HFFc6 (cell line): ENCODE measurements at places on chromosomes 5 and 9. TPM values are rescaled to one million over a fixed set of nuclear protein-coding genes. Genes with fewer than 3 reads are reported as not detected.

DNA sequence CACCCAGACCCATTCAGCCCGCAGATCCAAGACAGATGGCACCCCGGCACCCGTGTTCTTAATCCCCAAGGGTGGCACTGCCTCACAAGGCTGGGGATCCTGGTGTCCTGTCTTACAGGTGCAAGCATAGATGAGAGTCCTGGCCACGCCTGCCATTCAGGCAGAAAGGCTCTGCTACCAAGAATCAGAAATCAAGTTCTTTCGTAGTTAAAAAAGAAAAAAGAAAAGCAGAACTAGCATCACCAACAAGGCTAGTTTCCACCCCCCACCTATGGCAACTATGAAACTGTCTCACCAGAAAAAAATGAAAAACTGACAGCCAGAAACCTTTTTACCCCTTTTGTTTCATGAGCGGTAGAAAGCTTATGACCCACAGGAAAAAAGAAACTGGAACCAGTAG lies 170.4 kb downstream of the SYK start:
- H3K27me3 ChIP-seq = peaks cover 4% of the 10 kb centered on the region
- no peaks in the 10 kb centered on the region for H3K36me3 ChIP-seq
- H3K4me3 ChIP-seq = no peak overlapping the region

- no peak for DNase-seq
- H3K4me1 ChIP-seq = no peaks in the 10 kb centered on the region
- no peak overlapping the region for H3K4me3 ChIP-seq
- no peak overlapping the region for H3K27ac ChIP-seq
Measured at GRCh38 chr5:622359-622758, 10.2 kb downstream of the CEP72 start.

GRCh38 chr9:90789862-90790261 lies 11.8 kb upstream of the SYK start:
- H3K27ac ChIP-seq = no peak overlapping the region
- no peak for DNase-seq
- H3K36me3 ChIP-seq = no peaks in the 10 kb centered on the region
- H3K27me3 ChIP-seq = peaks cover 4% of the 10 kb centered on the region; the same call in 1 of the 2 replicates
- H3K4me3 ChIP-seq = no peak overlapping the region

DNA sequence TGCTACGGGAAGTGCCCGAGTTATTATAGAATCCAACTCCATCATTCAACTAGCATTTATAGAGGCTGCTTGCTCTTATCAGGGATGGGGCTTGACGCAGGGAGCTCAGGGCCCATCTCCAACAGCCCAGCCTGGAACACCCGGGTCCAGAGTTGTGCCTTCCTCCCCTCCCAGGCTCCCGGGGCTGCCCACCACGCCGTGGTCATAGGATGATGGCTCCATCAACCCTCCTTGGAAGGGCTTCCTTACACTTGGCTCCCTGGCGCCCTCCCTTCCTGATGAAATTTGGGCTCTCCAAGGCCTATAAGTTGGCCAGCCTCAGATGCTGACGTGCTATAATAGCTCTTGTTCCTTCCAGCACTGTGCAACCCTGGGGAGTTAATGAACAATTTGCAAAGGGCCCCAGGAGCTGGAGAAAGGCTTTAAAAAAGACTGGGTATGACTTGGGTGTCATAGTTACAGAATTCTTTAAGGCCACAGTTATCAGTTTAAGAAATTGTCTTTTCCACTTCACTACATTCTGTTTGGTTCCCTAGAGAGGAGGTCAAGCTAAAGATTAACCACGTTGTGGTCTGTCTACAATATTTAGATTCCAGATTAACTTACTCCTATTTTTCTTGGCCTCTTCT lies 42.5 kb upstream of the GADD45G start:
- no peaks in the 10 kb centered on the region for H3K4me1 ChIP-seq
- H3K27ac ChIP-seq = no peak overlapping the region

STK32A gene
- total RNA-seq = 0.21 to 1.0 TPM (median 0.70 TPM) in 3 replicates

DNA sequence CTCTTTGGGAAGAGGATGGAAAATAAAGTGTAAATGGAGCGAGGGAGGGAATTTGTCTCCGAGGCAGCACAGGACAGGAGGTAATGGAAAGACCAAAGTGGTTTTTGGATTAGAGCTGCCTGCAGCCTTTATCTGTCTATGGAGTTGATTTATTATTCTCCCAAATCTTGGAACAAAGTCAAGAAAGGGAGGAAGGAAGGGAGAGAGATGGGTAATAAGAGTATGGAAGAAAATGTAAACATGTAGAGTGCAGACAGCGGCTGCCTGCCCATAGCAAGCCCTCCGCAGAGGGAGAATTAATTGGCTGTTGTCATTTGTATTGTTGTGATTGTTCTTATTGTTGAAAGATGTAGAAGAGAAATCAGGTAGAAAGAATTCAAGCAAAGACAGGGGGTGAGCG lies 15.7 kb downstream of the KCNIP1 start:
- H3K4me1 ChIP-seq = no peaks in the 10 kb centered on the region
- H3K36me3 ChIP-seq = no peaks in the 10 kb centered on the region
- H3K27me3 ChIP-seq = peaks cover 2% of the 10 kb centered on the region; the same call in 1 of the 2 replicates
- H3K4me3 ChIP-seq = no peak overlapping the region
- H3K27ac ChIP-seq = no peak overlapping the region

DNA sequence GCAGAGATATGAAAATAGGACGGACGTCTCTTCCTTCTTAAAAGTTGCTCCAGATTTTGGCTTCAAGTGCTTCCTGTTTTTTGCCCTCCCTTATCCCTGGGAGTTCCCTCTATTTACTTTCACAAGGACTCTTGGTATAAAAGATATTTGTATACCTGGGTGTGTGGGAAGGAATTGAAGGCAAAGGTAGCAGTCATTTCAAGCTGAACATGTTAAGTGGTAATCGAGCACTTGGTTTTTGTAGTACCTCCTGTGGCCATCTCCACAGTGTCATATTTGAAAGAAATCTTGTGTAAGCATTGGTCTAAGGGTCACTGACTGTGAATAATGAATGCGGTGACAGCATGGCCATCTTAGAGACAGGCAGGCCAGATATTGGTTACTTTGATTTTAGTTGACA lies 593.6 kb downstream of the MTRR start:
- H3K27ac ChIP-seq = no peak overlapping the region
- H3K4me3 ChIP-seq = no peak overlapping the region
- no peak for DNase-seq
- H3K27me3 ChIP-seq = peaks cover 1% of the 10 kb centered on the region; the same call in 1 of the 2 replicates
- peaks cover 11% of the 10 kb centered on the region for H3K36me3 ChIP-seq
- peaks cover 17% of the 10 kb centered on the region for H3K4me1 ChIP-seq

- no peaks in the 10 kb centered on the region; the same call in 1 of the 2 replicates for H3K4me1 ChIP-seq
- H3K36me3 ChIP-seq = no peaks in the 10 kb centered on the region
- no peak overlapping the region for H3K4me3 ChIP-seq
- DNase-seq = no peak
- no peak overlapping the region for H3K27ac ChIP-seq
- no peaks in the 10 kb centered on the region; the same call in 1 of the 2 replicates for H3K27me3 ChIP-seq
Measured at GRCh38 chr5:156682971-156683370, 167.1 kb upstream of the PPP1R2B start.

DNA sequence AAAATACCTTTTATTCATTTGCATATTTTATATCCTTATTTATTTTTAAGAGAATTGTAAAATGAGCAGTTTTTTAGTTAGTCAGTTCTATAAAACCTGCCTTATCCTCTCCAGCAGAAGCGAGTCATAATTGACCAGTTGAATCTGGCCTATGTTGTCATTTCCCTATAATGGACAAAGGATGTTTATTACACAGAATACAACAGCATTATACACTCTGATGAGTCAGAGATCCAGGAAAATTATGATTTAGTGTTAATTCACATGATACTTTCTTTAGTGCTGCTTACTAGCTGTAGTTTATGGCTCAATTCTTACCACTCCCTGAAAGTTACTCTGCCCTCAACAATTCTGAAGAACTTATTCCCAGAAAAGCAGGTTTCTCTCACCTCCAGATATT lies 26.8 kb upstream of the LURAP1L start:
- no peak overlapping the region for H3K27ac ChIP-seq
- no peak overlapping the region for H3K4me3 ChIP-seq

ENTREP1 gene
- not detected in 3 replicates for total RNA-seq

SPATA6L gene
- total RNA-seq = 0.39 to 0.56 TPM in 2 of 3 replicates, not detected in the other

DNA sequence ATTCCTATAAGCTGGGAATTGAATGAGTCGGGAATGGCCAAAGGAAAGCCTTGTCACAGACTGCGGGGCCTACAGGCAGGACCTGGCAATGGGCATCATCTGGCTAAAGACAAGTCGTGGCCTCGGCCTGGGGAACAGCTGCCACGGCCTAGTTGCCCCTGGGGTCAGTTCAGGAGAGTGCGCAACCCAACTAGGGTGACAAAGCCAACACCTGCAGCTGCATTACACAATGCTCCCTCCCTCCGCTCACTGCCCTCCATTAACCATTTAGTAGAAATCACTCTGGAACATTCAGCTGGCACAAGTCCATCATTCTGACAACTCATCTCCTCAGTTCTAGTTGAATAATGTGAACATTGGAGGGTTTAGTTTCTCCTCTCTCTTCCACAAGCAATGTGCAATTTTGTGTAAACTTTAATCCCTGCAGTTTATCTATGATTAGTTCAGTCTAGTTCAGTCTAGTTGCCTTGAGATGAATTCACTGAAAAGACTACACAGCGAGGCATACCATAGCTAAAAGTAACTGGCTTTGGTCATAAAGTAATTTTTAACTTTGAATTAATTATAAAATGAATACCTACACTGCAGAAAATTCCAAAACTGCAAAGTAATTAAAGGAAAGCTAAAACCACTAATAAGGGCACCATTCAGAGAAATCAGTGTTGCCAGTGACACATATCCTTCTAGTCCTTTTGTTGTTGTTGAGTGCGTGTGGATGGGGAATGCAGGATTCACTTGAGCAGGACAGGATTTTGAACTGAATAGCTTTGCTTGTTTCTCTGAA lies 5.1 kb downstream of the GLDC start:
- H3K27me3 ChIP-seq = peaks cover 52% of the 10 kb centered on the region
- no peaks in the 10 kb centered on the region for H3K36me3 ChIP-seq
- no peak overlapping the region for H3K27ac ChIP-seq
- DNase-seq = no peak

CACFD1 gene
- 5.0 to 9.9 TPM (median 8.2 TPM) in 3 replicates for total RNA-seq

- peaks cover 15% of the 10 kb centered on the region for H3K36me3 ChIP-seq
- H3K4me3 ChIP-seq = no peak overlapping the region
- no peak for DNase-seq
- H3K27me3 ChIP-seq = no peaks in the 10 kb centered on the region; the same call in 1 of the 2 replicates
- no peak overlapping the region for H3K27ac ChIP-seq
Measured at GRCh38 chr9:92718086-92719001, 46.3 kb downstream of the BICD2 start.

DNA sequence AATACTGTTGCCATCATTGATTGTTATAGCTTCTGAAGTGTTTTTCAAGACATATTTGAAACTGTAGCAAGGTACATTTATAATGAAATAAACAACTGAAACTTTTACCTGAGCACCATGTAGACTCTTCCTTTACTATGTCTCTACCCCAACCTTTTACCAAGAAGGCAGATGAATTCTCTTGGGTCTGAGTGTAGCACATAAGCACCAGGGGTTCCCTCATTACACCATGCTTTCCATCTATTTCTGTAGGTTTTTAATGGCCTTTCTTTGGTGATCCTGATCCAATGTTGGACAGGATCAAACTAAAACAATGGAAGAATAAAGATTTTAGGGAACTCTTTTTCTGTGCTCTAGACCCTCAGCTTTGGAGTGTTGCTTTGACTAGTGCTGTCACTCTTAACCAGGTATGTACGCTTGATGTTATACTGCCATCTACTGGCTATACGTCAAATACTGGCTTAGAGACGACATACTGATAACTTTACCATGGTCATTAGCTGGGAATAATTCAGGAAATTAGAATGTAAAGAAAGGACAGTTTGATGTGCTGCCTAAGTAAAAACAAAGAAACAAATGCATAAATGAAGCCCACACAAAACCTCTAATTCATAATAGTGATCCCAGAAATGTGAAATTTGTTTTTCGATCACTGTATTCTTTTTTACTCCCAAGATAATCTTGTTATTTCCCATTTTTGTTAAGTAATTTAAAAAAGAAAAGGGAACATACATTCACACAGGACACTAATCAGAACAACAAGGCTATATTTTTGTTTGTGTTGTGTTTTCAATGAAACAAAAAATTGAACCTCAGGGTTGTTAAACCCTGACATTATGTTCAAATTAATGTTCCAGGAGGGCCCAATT lies 30.7 kb downstream of the IFNW1 start:
- H3K4me3 ChIP-seq = no peak overlapping the region
- no peak overlapping the region for H3K27ac ChIP-seq
- peak; percentile 48 for DNase-seq
- H3K4me1 ChIP-seq = no peaks in the 10 kb centered on the region
- H3K27me3 ChIP-seq = peaks cover 4% of the 10 kb centered on the region

DNA sequence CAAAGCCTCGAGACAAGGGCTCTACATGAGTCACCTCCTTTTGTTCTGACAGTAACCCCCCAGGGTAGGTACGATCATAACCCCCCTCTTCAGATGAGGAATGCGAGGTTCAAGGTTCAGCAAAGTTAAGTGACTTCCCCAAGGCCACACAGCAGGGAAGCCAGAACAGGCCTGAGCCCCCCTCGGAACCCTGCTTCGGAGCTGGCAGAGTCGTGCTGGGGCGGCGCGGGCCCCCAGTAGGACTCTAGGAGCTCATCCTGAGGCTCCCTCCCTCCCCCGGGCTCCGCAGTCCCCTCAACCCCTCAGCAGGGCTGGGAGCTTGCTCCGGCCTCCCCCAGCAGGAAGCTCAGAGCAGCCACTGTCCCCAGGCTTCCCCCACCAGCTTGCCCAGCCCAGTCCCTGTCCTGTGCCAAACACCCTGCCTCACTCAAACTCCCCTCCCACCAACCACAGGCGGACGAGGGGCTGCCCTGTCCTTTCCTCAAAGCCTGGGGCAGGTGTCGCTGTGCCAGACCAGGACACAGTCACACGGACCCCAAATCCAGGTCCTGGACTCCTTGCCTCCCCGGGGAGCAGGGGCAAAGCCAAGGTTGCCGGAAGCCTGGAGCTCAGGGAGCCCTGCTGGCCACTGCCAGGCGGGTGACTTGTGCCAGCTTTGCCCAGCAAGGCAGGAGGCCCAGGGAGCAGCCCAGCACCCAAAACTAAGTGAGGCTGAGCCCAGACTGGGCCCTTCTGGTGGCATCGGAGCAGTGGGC lies 5.1 kb downstream of the AGPAT2 start:
- H3K4me3 ChIP-seq = no peak overlapping the region
- no peak overlapping the region for H3K27ac ChIP-seq
- DNase-seq = no peak
- H3K36me3 ChIP-seq = no peaks in the 10 kb centered on the region

DNA sequence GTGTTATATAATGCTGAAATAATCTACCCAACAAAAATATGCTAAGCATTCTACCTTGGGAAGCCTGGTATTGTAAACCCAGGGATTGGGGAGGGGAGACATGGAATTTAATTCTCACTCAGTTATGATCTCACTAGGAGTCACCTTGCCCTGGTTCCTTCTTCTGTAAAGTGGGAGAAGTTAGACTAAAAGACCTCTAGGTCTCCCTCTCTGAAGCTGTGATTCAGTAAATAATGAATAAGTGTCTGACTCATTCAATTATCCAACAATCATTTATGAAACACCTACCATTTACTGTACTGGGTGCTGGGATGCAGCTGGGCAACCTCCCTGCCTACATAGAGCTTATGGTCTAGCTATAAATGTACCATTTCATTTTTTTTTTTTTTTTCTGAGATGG lies 20.2 kb upstream of the SPARC start:
- H3K36me3 ChIP-seq = no peaks in the 10 kb centered on the region
- no peak overlapping the region for H3K27ac ChIP-seq
- H3K4me1 ChIP-seq = peaks cover 14% of the 10 kb centered on the region
- H3K27me3 ChIP-seq = no peaks in the 10 kb centered on the region; the same call in 1 of the 2 replicates
